ENCODE measurements at places on chromosomes 6 and 20. TPM values are rescaled to one million over a fixed set of nuclear protein-coding genes. Genes with fewer than 3 reads are reported as not detected.

The TTK gene
- total RNA-seq, result 18.4 TPM

The PREX1 gene
- total RNA-seq, result 11.8 TPM

The IRF4 gene
- total RNA-seq, result 0.14 TPM

The C6orf141 gene
- total RNA-seq, result 25.8 TPM

The BANF2 gene
- not detected for total RNA-seq

The COL9A1 gene
- total RNA-seq, result not detected

The SPATA25 gene
- total RNA-seq, result 0.77 TPM

The LPA gene
- total RNA-seq, result 0.02 TPM

The FITM2 gene
- 7.2 TPM for total RNA-seq

The COX4I2 gene
- total RNA-seq, result not detected

The SCGN gene
- not detected for total RNA-seq

The ID4 gene
- 2.6 TPM for total RNA-seq

The SUN5 gene
- total RNA-seq, result not detected

The TFAP2C gene
- 17.1 TPM for total RNA-seq

The SLC4A11 gene
- 4.0 TPM for total RNA-seq

The CRISP2 gene
- total RNA-seq, result not detected

The GNMT gene
- not detected for total RNA-seq

The SAMD5 gene
- total RNA-seq, result 0.85 TPM

The ZSCAN23 gene
- total RNA-seq, result not detected

The ECT2L gene
- not detected for total RNA-seq
